ENCODE measurements at places on chromosomes 4 and X.

- DNase-seq, result no peak
These were observed 96.7 kb upstream of the PBDC1 start for GRCh38 chrX:76076124-76076523.

GRCh38 chrX:2632533-2633504 is 58.3 kb upstream of the CD99 start:
- DNase-seq, result no peak

DNA sequence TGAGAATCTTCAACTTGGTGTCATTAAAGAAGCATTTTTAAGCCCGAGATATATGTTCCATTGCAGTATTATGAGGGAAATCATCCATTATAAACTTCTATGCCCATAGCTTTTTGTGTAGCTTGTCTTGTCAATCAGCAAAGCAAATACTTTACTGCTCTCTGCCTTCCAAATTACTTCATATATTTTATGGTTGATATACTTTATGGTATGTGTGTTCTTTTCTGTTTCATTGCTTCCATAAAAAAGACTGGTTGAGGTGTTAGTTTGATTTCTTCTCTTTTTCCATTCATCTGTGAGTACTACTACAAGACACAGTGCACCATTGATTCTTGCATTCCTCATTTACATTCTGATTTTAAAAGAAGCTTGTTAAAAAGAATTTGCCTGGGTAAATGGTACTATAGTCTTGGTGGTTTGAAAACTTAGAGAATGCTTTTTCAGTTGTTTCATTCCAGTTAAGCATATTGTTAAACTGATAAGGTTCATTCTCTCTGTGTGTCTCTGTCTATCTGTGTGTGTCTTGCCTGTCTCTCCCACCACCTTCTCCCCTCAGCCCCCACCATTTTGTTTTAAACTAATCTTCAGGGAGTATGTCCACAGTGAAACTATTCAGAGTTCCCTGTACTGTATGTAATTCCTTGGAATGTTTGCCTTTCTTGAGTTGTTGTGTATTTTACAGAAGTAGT is 27.1 kb downstream of the STAG2 start:
- DNase-seq, result no peak

DNA sequence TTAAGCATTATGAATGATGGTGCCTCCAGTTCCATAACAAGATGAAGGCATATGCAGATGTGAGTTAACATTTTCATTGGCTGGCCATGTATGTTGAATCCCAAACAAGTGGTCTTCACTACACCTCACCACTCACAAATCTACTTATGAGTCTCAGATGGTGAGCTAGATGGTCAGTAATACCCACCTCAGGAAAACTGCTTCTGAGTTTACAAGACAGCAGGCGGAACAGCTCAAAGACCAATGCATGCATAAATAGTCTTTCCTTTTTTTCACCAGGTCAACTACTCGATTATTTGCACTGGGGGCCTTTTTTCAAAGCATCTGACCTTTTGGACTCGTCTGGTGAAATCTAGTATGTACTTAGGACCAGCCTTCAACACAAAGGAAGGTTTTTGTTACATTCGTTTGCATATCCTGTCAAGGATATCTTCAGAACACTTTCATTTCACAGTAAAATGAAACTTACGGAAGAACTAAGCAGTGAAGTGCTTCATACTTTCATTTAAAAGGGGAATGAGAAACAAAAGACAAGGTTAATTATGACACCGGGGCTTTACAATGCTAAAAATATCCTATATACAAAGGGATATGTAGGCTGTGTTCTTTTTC is 23.1 kb upstream of the TLR7 start:
- DNase-seq, result no peak

GRCh38 chr4:145602129-145602760 is 16.9 kb upstream of the MMAA start:
- DNase-seq, result no peak

DNA sequence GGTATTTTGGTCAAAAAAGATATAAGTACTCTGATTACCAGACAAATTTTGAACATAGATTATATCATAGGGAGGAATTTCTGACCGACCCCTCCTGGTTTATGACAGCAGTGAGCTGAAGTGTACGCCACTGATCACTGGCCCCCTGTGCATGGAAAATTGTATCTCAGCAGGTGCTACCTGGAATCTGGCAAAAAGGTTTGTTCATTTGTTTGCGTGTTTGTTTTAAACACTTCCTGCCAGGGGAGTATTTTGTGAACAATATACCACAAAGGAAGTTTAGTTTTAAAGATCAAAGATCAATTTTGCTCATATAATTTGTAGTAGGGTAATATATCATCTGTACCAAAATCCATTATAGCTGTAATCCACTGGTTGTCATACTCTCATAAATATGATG is 219.7 kb upstream of the TENM3 start:
- no peak for DNase-seq

DNA sequence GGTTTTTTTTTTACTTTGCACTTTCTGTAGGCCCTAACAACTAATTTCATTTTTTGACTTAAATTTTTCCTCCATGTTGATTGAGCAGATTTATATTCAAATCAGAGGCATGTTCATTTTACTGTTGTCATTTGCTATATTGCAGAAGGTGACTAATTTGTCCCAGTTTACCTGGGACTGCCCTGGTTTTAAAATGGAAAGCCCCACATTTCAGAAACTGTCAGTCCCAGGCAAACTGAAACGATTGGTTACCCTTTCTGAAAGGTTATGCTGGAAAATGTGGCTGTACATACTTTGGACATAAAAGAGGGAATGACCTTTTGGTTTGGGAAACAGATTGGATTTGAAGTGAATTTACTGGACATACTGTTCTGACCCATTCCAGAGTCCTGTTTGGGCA is 160.0 kb downstream of the SPCS3 start:
- DNase-seq, result no peak

- no peak for DNase-seq
These were observed 50.2 kb downstream of the SUPT20HL1 start for GRCh38 chrX:24410514-24411189.

Data from activated naive CD8-positive, alpha-beta T cell treated with anti-CD3 and anti-CD28 coated beads, Interleukin-2, amount 50 U/mL, for 16 hours (primary cell).